ENCODE measurements at places on chromosomes 1 and 21. TPM values are rescaled to one million over a fixed set of nuclear protein-coding genes. Genes with fewer than 3 reads are reported as not detected.

The KIF21B gene
- 165 TPM for total RNA-seq

The SPATA46 gene
- total RNA-seq: not detected

The CTSE gene
- not detected for total RNA-seq

The SLC66A1 gene
- total RNA-seq: 18.4 TPM

The NHLH1 gene
- total RNA-seq: 0.62 TPM

The VASH2 gene
- total RNA-seq: 35.9 TPM

The SPRR2E gene
- not detected for total RNA-seq

The NBPF10 gene
- 1.1 TPM for total RNA-seq

GRCh38 chr1:224736619-224737352, 120.7 kb downstream of the CNIH3 start:
- peak; percentile 43 for DNase-seq

DNA sequence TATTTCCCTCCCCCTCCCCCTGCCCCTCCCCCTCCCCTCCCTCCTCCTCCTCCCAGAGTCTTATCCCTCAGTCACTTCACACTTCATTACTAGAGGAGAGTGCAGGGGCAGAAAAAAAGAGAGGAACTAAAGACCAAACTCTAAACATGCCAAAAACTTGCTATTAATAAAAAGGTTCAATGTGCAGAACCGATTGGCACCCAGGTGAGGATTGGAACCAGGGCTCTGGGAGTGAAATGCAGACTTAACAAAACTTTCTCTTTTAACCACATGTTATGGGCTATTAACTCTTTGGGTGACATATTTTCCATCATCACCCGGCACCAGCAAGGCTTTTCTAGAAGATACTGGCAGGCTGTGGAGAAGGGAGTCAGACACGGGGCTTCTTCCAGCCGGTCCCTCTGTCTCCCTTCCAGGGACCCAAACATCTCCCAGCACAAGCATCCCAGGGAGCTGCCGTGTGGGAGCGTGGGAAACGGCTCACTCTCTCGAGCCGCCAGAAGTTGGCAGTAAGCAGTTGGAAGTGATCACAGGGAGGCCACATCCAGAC, 13.6 kb downstream of the NID1 start:
- no peak for DNase-seq

GRCh38 chr1:65459397-65459768, 38.9 kb downstream of the LEPR start:
- no peak for DNase-seq

DNA sequence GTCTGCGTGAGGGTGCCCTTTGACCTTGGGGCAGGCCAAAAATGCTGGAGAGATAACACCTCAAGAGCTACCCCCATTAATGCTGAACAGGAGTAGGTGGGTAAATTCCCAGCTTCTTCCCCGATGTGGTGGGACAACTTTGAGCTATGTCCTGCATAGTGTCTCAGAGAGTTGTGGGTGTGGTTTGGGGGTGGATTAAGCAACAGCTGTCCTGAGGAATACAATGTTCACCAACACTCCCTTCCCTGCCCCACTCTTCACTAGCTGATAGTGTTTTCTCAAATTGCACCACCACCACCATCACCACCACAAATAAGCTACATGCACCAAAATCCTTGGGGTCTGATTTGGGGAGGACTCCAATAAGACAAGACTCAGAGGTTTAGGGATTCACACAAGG, 258.4 kb downstream of the HLX start:
- no peak for DNase-seq

DNA sequence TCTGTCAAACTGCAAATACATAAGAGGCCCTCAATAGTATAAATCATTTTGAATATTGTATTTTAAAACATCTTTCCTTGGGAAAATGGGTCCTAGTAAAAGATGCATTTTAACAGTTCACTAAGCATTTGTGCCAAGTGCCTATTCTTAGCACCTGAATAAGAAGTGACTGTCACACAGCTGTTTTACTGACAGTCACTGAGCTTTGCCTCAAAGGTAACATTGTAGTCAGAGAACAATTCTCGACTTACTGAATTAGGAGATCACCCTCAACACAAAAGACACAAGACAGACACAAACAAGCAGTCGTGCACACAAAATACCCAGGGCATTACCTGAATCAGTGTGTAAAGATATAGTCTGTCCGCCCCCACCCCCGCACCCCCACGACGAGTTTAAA, 408 bp downstream of the ESRRG start:
- no peak for DNase-seq

- DNase-seq: no peak
Measured at GRCh38 chr1:175845338-175845737, 101.9 kb upstream of the TNR start.

- DNase-seq: no peak
Measured at GRCh38 chr1:107897438-107898345, 67.3 kb downstream of the VAV3 start.

GRCh38 chr21:42079008-42079938, 8.2 kb downstream of the UMODL1 start:
- no peak for DNase-seq

All from occipital lobe (tissue), 3 donors.